ENCODE measurements at places on chromosomes 16 and 17.

GRCh38 chr16:9823510-9823909 is 358.7 kb downstream of the GRIN2A start:
- no peak for DNase-seq

- DNase-seq: no peak
Measured at GRCh38 chr17:78131172-78132083, 857 bp downstream of the TMC8 start.

DNA sequence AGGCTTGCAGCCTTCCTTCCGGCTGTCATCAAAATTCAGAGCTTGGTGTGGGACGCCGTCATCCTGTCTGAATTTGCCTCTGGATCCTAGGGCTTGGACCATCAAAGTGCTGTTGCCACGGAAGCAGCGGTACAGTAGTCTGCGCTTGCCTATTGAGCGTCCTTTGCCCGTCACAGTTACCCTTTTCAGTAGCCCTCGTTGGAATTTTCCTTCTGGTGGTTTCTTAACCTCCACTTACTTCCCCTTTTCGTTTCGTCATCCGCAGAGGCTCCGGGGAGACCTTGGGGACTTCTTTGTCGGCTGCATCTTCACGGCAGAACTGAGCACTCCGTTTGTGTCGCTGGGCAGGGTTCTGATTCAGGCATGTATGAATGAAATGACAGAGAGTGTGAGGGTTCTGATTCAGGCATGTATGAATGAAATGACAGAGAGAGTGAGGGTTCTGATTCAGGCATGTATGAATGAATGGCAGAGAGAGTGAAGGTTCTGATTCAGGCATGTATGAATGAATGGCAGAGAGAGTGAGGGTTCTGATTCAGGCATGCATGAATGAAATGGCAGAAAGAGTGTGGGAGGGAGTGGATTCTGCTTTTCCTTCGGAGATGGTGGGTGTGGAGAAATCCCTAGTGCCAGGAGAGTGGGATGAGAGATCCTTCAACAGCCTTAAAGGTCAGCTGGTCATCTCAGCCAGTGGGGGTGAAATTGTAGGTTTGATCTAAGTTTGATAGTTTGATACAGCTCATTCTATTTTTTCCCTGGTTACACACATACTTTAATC is 8.0 kb downstream of the TLCD3A start:
- DNase-seq: no peak

DNA sequence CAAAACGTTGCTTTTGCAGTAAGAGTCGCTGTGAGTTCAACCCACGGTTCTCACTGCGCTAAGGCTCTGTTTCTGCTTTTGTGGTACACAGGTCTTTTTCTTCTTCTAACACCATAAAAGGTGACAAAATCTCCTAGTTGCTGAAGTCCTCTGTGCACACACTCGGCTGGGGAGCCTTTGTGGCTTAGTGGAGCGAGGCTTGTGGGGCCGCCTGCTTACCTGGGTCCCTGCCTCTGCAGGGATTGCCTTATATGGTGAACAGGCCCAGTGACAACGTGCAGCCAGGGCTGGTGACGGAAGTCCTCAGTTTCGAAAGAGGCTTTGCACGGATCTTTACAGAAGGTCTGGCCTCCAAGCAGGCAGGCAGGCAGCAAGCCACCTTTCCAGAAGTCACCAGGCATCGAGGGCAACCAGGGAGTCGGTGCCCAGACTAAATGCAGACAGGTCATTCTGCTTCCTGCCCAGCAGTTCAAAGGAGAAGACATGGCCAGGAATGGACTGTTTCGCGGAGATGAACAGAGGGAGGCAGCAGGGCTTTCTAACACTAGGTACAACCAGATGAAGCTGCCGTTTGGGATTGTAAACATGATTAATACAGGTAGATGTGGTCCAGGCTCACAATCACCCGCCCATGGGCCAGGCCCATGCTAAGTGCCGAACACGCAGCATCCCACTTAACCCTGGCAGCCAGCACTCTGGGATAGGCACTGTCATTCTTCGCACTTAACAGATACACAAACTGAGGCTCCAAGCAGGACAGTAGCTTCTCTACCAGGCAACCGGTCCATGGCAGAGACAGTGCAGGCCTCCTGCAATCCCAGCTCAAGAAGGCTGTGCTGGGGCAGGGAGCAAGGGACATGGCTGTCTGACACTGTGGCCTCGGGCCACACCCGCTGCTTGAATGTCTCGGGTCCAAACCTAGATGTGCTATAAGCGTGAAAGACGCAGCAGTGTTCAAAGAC is 10.7 kb upstream of the MEAK7 start:
- DNase-seq: no peak

GRCh38 chr17:1181753-1182137 is 2.0 kb upstream of the ABR start:
- DNase-seq: no peak

DNA sequence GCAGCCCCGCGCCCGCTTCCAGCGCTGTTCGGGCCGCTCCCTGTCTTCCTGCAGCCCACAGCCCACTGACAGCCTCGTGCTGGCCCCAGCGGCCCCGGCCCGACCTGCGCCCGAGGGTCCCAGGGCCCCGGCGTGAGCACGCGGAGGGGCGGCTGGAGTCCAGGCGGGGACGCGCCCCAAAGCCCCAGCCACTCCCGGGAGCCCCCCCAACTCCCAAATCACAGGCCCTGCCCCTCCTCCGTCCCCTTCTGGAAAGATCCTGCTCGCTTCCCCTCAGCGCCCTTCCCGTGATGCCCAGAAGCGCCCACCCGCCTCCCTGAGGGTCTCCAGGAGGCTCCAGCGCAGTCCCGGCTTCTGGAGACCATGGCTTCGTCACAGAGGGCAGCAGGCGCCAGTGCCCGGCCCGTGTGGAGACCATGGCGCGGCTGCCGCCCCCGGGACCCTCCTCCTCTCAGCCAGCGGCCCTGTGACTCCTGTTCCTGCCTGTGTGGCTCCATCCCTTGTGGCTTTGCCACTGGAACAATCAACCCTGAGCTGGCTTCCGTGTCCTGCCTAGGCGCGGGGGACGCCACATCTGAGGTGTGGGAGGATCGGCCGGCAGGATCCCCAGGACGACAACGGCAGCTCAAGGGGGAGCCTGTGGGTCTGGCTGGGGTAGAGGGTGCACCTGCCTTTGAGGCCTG is 3.9 kb downstream of the UTS2R start:
- DNase-seq: no peak

- DNase-seq: no peak
Measured at GRCh38 chr17:27414271-27414670, 42.0 kb upstream of the KSR1 start.

DNA sequence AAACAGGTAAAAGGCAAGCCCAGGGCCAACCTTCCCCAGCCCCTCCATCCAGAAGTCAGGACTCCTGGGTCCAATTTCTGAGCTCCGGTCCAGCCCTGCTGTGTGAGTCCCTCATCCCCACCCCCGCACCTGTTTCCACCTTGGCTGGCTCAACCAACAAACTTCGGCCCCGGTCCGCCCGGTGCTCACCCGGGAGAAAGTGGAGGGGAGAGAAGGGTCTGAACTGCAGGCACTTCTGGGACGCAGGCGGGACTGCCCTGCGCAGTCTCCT is 541 bp downstream of the RHBDF2 start:
- DNase-seq: no peak

GRCh38 chr16:4525634-4526277 is 12.8 kb downstream of the CDIP1 start:
- DNase-seq: no peak

- DNase-seq: no peak
Measured at GRCh38 chr17:59783221-59784047, 76.0 kb downstream of the VMP1 start.

DNA sequence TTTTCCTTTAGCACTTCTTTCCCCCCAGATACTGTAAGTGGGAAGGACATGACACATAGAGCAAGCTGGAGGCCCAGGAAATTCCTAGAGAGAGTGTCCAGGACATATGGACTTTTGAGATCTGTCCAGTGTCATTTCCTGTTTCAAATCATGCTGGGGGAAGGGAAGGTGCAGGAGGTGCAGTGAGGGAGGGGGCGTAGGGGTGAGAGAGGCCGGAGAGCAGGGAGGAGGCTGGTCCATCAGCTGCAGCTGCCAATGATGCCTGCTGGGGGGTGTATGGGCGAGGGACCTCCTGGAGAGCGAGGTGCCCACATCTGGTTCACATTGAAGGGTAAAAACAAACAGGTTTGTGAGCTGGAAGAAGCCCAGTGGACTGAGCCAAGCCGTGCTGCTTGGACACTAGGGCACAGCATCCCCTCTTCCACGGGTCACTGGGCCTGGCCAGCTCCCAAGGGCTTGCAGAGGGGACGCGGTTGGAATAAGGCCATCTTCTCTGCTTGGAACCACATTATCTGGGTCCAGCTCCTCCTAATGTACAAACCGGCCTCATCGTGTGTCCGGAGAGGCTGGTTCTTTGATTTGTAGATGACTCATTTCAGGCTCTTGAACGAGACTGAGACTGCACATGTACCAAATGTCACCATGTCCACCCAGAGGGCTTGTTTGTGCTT is 70.4 kb upstream of the SMURF2 start:
- no peak for DNase-seq

GRCh38 chr17:50596191-50597037 is 35.9 kb downstream of the CACNA1G start:
- DNase-seq: no peak

GRCh38 chr16:66551788-66552285 is 539 bp upstream of the CKLF start:
- no peak for DNase-seq

- DNase-seq: no peak
Measured at GRCh38 chr17:81483085-81483861, 29.3 kb downstream of the ACTG1 start.

GRCh38 chr16:56889206-56889605 is 24.2 kb downstream of the SLC12A3 start:
- DNase-seq: no peak

- peak; percentile 78 for DNase-seq
Measured at GRCh38 chr17:74987909-74988711, 678 bp downstream of the CDR2L start.

DNA sequence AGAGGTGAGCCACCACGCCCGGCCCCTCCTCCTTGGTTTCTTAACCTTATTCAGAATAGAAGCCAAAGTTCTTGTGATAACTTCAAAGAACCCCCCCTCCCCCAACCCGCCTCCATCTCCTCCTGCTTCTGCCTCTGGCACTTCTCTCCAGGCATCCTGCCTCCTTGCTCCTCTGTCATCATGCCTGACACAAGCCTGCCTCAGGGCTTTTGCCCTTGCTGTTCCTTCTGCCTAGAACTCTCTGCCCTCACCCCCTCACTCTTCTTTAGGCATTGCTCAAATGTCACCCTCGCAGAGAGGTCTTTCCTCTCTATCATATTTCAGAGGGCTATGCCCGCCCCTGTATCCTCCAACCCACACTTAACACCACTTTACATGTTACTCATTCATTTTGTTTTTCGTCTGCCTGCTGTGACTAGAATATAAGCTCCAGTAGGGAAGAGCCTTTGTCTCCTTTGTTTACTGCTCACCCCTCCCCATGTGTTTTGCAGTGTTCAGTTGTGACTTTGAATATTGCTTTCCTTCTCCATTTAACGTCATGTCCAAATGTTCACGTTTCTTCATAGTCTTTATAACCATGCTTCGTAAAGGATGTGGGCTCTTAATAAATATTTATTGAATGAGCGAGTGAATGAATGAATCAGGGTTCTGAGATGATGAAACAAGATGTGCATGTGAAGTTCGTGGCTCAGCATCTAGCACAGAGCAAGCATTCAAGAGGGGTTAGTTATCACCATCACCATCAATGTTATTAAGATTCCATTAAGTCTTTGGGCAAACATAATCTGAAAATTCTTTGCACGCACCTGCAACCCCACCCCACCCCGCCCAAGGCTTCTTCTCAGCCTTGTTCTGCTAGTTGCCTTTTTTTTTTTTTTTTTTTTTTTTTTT is 186.2 kb upstream of the WSCD1 start:
- DNase-seq: no peak

DNA sequence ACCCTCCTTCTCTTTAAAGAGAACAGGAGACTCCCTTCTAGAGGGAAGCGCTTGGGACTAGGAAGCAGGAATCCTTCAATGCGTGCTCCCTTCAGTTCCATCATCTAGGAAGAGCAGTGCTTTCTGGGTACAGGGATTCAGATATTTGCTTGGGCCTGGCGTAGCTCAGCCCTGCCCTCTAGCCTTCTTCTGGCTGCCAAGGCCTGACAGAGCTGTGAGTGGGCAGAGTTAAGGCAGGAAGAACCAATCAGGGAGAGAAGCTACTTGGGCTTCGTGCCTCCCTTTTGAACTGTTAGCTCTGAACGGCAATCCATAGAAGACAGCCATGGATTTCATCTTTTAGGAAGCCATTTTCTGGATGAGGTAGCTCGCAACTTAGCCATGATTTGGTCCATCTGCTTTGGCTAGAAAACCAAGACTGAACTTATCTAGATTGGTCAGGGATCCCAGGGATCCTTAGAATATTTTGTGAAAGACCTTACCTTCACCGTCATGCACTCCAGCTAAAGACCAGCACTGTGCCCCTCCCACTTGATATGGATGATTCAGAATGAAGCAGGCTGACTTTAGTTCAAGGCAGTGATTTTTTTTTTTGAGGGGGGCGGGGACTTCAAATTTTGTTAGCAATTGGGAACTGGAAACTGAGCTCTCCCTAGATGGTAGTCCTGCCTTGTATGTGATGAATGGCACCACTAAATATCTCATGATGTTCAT is 2.5 kb upstream of the CORO6 start:
- peak; percentile 55 for DNase-seq

DNA sequence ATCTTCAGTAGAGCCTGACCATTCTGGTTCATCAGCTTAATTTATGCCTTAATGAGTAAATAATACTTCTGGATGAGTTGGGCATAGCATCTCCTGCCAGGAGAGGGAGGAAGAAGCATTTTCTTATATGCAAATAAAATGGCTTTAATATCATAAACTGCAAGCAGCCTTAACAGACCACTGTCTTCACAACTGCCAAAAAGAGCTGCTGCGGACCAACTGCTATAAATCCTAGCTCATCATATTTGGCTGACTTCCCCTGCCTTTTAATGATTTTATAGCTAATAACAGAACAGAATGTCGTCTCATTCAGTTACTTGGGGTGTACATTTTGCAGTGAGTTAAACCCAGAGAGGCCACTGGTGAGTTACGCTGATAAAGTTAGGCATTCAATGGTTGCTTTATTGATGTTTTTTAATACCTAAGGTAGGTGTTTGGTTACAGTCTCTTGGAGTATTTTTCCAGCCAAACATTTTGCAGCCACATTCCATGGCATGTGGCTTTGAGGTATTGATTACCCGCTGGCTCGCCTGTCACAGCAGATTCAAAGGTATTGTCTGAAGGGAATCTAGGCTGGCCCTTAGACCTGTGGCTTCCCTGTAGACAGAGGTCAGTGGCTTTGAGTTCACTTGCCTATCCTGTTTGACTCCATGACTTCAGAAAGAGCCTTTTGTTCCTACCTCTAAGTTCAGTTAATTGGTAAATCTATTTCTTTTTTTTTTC is 16.4 kb downstream of the FAM20A start:
- no peak for DNase-seq

- DNase-seq: no peak
Measured at GRCh38 chr16:85665373-85665740, 23.4 kb downstream of the GINS2 start.

Data from hippocampal formation (tissue), 2 donors.